ENCODE measurements at places on chromosomes 7 and 10.

GRCh38 chr7:44891372-44891771 is 6.0 kb upstream of the PURB start:
- no peak for DNase-seq

GRCh38 chr7:134730411-134730829 is 49.0 kb upstream of the CALD1 start:
- DNase-seq: no peak

GRCh38 chr10:77648472-77648871 is 10.9 kb upstream of the KCNMA1 start:
- DNase-seq: no peak

DNA sequence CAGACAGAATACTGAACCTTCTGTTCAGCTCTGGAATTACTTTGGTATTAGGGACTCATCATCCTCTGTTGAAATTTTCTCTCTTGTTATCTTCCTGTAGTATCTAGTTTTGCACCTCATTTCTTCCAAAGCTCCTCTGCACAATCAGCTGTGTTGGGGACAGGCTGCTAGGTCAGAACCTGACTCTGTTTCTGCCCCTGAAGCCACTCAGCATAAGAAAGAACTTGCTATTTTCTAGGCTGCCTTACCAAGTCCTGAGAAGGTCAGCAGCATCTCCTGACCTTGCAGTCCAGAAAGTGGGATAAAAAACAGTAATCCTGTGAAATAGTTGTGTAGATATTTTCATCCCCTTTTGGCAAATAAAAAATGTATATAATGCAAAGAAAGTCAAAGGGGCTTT is 862.6 kb downstream of the SORCS3 start:
- no peak for DNase-seq

GRCh38 chr10:131778385-131778784 is 122.4 kb upstream of the PPP2R2D start:
- DNase-seq: no peak

DNA sequence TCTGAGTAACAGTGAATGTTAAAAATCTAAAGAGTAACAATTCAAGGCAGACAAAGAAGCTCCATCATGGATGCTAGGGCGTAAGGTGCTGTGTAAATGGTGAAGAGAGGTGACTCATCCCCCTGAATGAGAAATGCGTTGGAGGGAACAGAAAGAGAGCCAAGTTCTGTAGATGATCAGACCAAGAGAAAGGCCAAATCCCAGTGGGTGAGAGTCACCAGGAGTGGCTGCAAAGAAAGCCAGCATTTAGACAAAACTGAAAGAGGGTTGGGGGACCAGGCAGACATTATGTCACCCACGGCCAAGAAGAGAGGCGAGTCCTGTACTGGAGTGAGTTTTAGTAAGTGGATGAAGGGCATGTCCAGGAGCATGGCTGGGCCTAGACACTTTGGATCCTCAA is 153.1 kb downstream of the TRIL start:
- no peak for DNase-seq

GRCh38 chr10:93820434-93820833 is 62.7 kb downstream of the LGI1 start:
- no peak for DNase-seq

- DNase-seq: no peak
Measured at GRCh38 chr7:77697535-77697831, 1.2 kb downstream of the RSBN1L start.

DNA sequence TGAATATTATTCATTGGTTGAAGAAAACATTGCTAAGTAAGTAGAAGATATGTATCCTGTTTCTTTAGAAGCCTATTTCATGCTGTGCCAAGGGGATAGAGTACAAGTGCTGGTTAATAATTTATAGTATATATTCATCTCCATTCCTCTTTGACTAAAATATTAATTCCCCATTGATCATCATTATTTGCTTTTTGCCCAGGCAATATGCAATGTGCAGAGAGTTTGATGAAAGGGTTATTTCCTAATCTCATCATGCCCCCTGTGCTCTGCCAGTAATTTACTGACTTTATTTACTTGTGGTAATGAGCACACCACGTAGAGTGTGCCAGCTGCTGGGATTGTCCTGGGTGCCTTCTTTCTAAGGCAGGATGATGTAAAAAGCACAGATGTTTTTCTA is 180.9 kb downstream of the REEP3 start:
- no peak for DNase-seq

DNA sequence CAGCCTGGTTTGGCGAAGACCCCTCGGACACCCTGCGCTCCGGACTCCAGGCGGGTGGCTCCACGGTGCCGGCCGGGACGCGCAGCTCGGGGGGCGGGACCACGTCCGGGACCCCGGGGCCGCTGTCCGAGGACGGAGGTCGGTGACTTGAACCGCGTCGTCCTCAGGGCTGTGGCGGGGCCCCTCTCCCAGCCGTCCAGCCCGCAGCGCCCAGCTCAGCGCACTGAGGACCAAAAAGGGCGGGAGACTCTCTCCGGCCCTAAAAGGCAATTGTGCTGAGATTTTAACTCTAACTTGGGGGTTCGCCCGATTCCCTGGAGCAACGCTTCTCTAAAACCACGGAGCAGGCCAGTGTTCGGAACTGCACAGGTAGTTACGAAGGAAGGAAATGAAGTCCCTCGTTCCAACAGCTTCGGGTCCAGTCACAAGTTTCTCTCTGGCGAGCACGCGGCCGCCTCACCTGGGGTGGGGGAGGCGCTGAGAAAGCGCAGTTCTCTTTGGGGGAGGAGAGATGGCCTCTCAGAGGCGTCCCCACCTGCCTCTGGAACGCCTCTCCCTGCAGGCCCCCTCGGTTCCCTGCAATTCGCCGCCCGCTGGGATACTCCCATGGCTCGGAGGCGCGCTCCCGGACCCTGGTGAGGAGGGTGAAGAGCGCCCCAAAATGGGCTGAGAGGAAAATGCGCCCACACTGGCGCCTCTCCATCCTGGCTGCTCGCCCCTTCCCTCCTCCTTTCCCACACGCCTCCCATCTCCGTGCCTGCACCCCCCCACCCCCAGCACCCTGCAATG is 352.7 kb downstream of the DNAJB6 start:
- no peak for DNase-seq

DNA sequence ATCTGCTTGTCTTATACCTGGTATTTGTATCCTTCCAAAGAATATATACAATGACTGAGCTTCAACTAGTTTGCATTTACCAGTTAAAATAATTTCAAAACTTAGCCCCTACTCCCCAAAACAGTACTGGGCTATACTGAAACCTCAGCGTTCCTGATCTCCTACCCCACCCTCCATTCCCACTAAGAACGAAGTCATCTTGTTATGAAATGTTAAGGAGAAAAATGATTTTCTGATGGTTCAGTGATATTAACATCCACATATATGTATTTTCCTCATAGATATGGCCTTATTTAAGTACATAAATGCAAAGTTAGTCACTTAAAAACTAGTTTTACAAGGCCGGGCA is 28.9 kb upstream of the ANAPC16 start:
- no peak for DNase-seq

DNA sequence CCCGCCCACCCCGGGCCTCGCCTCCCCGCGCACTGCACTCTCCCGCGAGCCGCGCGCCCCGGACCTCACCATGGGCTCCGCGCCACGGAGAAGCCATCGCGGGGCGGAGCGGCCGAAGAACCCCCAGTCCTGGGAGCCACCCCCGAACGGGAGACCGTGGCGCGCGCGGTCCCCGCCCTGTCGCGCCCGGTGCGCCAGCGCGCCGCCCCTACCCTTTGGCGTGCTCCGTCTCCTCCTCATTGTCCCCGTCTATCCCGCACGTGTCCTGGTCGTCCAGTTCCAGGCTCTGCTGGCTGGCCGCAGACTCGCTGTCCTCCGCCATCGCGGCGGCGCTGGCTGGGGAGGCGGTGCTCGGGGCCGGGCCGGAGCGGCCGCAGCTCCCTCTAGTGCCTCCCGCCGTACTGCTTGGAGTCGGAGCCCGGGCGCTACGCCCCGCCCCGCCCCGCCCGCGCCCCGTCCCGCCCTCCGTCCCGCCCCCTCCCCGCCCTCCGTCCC is at the start of gene NMT2:
TSS of gene NMT2 (minus strand) at position 403 of the 495 bp plus-strand sequence. CDS start at position 322, 81 bp downstream.
- DNase-seq: peak; percentile 63

DNA sequence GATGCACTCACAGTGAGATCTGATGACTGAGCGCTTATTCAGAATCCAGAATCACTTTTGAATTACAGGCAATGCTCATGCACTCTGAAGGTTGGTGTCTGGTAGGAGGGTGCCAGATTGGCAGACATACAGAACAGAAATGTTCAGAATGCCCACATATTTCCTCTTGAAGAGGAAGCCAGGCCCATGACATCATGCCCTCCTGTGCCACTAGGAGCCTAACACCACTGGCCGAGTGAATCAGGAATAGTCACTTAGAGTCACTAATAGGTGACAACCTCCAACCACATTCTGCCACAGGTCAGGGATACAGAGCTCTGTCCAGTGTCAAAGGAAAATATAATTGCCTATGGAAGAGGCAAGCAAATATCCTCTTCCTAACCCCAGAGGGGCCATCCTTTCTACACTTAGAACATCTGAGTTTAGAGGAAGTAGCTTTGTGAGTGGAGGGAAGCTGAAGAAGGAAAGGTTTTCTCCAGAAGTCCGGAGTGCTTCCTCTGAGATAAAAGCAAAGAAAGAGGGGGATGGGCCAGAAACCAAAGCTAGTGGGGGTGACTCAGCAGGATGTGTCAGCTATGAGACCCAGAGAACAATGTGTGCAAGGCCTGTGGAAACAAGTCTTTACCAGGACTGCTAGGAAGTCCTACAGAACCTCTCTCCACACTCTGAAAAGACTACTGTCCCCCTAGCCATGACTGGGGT is 838.8 kb downstream of the GRID1 start:
- no peak for DNase-seq

DNA sequence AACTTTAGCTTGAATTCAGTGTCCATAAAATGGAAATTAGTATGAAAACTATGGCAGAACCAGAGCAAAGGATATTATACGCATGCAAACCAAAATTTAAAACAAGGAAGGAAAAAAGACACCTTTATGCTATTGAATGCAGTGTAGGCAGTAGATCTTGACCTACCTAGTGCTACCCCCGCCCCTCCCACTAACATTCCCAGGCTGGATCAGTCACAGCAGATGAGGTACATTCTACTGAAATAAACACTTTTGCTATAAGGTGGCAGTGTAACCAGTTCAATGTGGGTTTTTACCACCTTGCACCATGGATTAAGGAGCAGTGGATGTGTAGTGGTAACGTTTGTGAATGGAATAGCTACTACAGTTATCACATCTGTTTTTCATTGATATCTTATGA is 27.9 kb downstream of the SRI start:
- DNase-seq: no peak

DNA sequence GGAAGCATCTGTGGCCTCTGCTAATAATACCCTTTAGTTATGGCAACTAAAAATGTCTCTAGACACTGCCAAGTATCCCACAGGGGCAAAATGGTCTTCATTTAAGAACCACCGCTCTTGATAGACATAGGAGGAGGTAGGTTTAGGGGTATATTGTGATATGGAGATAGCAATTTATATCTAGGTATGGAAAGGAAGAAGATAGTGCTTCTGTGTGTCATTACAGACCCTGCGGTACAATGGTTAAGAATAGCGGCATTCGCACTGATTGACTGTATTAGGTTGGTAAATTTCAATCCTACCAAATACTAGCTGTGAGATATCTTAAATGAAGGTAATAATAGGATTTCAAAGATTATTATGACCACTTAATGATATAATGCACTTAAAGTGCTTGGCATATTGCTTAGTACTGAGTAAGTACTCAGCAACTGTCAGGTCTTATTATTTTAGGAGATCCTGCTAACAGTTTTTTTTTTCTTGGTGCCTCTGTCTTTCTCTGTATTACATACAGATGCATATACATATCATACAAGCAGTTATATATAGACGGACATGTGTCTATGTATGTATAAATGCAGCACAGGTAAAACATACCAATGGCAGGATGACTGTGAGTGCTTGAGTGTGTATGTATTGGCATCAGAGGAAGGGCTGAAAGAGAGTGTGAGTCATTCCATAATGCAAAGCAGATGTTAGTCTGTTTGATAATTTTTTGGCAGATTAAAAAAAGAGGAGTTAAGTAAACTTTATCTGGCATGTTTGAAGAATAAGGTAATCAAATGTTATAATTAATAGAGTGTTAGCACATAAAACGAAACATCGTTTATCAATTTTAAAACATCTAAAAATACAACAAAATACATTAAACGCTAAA is 50.0 kb upstream of the ITGB8 start:
- DNase-seq: no peak

All from HepG2 (cell line).